ENCODE measurements at places on chromosomes 3 and 15.

- no peak for DNase-seq
These were observed 1.1 kb downstream of the ZBTB47 start for GRCh38 chr3:42654331-42655201.

DNA sequence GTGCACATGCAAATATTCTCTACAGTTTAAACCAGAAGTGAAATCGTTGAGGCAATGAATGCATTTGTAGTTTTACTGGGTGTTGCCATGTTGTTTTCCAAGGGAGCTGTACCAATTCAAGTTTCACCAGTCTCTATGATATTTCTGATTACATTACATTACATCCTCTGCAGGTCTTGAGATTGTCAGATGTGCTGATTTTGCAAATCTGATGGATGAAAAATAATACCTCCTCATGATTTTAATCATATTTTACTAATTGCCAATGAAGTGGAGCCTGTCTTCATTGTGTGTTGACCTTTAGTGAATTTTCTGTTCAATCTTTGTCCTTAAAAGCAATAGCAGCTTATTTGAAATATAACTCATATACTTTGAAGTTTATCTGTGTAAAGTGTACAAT is 282.4 kb downstream of the NR2F2 start:
- no peak for DNase-seq

GRCh38 chr3:185465471-185465870 is 33.4 kb downstream of the TMEM41A start:
- DNase-seq: no peak

- no peak for DNase-seq
These were observed 3.0 kb downstream of the TRPM1 start for GRCh38 chr15:31098491-31098917.

- no peak for DNase-seq
These were observed 262.9 kb downstream of the CTNNB1 start for GRCh38 chr3:41462103-41462691.

GRCh38 chr3:24683090-24683489 is 188.4 kb upstream of the THRB start:
- no peak for DNase-seq

DNA sequence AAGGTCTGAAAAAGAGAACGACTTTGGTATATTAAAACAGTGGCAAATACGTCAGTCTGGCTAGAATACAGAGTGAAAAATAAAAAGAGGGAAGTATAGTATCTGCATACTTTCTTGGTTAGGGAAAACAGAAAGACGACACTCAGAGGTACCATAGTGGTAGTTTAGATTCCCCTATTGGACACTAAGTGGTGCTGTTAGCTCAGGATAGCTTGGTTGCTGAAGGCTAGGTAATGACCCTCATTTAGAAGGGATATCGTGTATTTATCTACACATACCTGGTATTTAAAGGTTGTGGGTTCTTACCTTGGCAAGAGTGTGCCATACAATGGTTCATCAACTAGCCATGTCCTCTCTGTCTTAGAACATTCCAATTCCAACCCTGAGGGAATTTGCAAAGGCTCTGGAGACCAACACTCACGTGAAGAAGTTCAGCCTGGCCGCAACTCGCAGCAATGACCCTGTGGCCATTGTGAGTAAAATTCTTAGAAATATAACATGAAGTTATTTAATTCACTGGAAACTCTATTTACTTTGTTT is 31.0 kb downstream of the TMOD2 start:
- DNase-seq: no peak
